ENCODE measurements at places on chromosomes 5 and 9. TPM values are rescaled to one million over a fixed set of nuclear protein-coding genes. Genes with fewer than 3 reads are reported as not detected.

GRXCR2 gene
- total RNA-seq = not detected

INSL4 gene
- not detected for total RNA-seq

ACTBL2 gene
- total RNA-seq = not detected

DNA sequence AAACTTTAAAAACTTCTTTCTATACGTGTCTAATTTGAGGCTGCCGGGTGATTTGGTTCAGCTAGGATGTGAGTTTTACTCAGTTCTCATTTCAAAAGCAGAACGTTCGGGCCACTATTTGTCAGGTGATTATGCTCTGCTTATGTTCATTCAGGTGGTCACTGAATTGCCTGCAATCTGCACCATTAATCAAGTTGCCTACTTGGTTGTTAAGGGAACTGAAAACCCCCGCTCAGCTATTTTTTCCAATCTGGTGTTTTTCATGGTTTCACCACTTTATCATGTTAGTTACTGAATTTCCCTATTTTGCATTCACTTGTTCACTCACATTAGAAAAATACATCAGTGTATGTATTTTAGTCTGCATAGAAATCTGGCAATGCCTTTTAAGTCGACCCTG is 523.0 kb downstream of the CSNK1G3 start:
- H3K27ac ChIP-seq = no peak overlapping the region
- no peaks in the 10 kb centered on the region for H3K27me3 ChIP-seq
- H3K4me1 ChIP-seq = no peaks in the 10 kb centered on the region
- H3K4me3 ChIP-seq = no peak overlapping the region
- no peaks in the 10 kb centered on the region for H3K36me3 ChIP-seq

DNA sequence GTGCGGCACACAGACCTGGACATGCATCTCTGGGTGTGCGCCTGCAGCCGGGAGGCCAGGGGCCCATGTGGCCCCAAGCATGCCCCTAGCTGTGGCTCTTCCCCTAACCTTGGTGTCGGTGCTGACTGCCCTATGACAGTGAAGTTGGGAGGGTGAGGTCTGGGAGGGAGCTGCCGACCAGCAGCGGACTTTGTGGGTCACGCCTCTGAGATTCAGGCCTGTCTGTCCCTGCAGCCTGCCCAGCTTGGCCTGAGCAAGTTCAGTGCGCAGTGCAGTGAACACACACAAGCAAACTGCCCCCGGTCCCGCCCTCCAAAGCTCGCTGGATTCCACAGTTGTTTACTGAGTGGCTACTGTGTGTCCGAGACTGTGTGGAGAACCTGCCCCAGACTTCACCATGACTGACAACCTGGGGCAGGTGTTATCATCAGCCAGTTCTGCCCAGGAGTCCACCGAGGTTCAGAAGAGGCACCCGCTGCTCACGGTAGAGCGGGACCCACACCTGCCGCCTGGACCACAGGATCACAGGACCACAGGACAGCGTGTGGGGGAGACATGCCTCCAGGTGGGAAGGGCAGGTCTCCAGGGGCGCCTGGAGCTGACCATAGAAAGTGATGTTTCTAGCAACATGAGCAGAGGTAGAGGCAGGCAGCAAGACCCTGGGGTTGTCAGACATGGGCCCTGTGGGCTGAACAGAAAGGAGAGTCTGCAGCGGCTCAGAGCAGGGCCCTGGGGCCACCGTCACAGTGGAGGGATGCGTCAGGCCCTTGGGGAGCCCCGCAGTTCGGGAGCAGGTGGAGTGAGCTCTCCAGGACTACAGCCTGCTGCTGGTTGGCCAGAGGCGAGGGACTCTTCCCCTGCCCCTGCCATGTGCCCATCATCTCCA is 105.1 kb downstream of the PHF2 start:
- H3K27ac ChIP-seq = no peak overlapping the region
- H3K4me3 ChIP-seq = no peak overlapping the region
- peaks cover 8% of the 10 kb centered on the region for H3K36me3 ChIP-seq
- no peak for DNase-seq
- H3K27me3 ChIP-seq = no peaks in the 10 kb centered on the region

GRCh38 chr9:4530375-4530774 is 40.1 kb downstream of the SLC1A1 start:
- H3K4me1 ChIP-seq = peaks cover 21% of the 10 kb centered on the region
- H3K4me3 ChIP-seq = peak overlapping the region; percentile 29
- H3K36me3 ChIP-seq = no peaks in the 10 kb centered on the region

DNA sequence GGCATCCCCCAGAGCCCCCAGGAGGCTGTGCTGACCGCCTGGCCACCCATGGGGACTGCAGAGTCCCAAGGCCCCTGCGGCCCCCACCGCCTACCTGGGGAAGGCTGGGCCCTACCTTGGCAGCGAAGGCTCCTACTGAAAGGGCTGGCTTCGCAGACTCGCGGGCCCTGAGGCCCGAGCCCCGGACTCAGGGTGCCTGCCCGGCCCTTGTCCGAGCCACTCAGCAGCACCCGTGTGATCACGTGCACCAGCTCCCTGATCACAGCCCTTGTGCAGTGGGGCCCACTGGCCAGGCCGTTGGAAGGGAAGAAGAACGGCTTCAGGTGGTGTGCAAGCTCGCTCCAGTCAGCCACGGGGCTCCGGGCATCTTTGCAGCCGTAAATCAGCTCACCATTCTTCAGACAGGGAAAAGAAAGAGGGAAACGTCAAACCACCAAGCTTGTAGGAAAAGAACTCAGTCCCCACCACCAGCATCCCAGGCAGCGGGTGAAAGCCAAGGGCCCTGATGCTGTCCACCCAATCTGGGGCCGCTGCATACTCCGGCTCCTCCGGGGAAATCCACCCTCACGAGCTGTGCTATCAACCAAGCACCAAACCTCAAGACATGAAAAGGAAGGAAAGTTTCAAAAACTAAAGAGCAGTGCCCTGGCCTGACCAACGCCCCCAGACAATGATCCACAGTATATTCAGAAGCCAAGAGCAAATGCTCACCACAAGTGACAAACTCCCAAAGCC is 31.9 kb downstream of the IPPK start:
- H3K36me3 ChIP-seq = peaks cover 73% of the 10 kb centered on the region
- no peaks in the 10 kb centered on the region for H3K4me1 ChIP-seq
- DNase-seq = no peak
- H3K27ac ChIP-seq = no peak overlapping the region

DNA sequence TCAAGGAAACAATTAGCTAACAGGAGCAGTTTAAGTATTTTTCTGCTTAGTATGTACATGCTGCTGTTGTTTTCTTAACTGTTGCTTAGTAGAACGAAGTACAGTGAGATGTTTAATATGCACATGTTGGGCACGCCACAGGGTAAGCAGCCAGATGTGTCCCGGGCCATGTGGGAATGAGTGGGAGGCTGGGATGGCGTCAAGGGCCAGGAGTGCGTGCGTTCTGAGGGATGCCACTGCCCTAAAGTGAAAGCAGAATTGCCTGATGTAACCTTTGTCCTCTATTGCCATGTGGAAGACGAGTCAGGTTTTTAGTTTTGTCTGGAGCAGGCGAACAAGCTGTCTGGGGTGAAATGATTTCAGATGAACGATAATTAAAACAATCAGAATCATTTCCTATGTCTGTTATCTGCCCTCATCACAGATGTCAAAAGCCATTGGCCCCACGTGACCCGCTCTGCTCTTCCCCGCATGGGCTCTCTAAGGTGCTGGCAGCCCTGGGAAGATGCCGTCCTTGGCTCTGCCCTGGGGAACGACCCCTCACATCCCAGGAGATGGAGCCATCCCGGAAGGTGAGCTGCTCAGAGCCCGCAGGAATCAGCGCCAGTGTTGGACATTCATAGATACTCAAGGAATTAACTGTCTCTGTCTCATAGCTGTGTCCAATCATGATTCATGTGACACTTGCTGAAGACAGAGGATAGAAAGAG is 356.6 kb upstream of the IRX4 start:
- H3K4me1 ChIP-seq = no peaks in the 10 kb centered on the region
- DNase-seq = no peak
- no peak overlapping the region for H3K27ac ChIP-seq
- H3K4me3 ChIP-seq = no peak overlapping the region

DNA sequence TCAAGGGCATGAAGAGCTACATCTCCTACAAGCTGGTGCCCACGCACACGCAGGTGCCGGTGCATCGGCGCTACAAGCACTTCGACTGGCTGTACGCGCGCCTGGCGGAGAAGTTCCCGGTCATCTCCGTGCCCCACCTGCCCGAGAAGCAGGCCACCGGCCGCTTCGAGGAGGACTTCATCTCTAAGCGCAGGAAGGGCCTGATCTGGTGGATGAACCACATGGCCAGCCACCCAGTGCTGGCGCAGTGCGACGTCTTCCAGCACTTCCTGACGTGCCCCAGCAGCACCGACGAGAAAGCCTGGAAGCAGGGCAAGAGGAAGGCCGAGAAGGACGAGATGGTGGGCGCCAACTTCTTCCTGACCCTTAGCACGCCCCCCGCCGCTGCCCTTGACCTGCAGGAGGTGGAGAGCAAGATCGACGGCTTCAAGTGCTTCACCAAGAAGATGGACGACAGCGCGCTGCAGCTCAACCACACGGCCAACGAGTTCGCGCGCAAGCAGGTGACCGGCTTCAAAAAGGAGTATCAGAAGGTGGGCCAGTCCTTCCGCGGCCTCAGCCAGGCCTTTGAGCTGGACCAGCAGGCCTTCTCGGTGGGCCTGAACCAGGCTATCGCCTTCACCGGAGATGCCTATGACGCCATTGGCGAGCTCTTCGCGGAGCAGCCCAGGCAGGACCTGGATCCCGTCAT is 1.4 kb downstream of the SNX18 start:
- peaks cover 45% of the 10 kb centered on the region for H3K4me1 ChIP-seq
- H3K27me3 ChIP-seq = no peaks in the 10 kb centered on the region
- no peak overlapping the region for H3K27ac ChIP-seq
- peak overlapping the region; percentile 81 for H3K4me3 ChIP-seq
- DNase-seq = no peak
- H3K36me3 ChIP-seq = no peaks in the 10 kb centered on the region

Measured in CD4-positive, CD25-positive, alpha-beta regulatory T cell (primary cell).